ENCODE measurements at places on chromosomes 2 and 18.

- DNase-seq: no peak
These were observed 149.0 kb downstream of the DSEL start for GRCh38 chr18:67367540-67367939.

DNA sequence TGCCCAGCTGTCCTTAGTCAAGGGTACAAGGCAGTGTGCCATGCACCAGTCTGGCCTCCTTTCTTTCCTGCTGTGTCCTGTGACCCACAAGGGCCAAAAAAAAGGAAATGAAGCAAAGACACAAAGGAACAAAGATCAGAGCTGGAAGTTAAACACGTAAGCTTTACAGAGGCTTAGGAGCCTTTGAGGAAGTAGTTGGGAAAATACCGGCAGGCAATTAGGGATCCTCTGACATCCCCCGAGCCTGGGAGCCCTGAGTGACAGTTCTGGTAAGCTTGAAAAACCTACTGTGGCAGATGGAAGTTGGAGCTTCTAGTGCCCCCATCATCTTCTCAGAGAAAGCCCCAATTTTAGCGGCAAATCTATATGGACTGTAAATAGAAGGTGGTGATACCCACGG, 78.5 kb downstream of the SPRED2 start:
- no peak for DNase-seq

GRCh38 chr2:42327125-42327524, 33.9 kb downstream of the COX7A2L start:
- DNase-seq: no peak

GRCh38 chr18:73908323-73908722, 239.3 kb downstream of the FBXO15 start:
- DNase-seq: no peak

- no peak for DNase-seq
These were observed 201.1 kb downstream of the ZNF804A start for GRCh38 chr2:184799379-184799778.

DNA sequence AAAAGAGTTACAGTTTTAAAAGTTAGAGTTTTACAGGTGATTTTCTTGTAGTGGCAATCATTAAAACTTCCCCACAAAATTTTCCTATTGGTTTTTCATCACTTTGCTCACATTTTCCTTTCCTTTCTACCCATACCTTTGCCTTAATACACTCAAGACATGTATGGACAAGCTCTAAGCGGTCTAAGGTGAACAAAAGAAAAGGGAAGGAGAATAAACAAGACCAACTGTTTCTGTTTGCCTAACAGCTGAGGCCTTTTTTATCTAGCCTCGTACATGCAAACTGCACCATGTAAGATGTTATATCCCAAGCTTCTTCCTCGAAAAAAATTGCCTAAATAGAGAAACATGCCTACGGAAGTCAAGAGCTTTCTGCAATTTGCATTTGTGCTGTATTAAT, 33.9 kb upstream of the TBC1D8 start:
- DNase-seq: no peak

DNA sequence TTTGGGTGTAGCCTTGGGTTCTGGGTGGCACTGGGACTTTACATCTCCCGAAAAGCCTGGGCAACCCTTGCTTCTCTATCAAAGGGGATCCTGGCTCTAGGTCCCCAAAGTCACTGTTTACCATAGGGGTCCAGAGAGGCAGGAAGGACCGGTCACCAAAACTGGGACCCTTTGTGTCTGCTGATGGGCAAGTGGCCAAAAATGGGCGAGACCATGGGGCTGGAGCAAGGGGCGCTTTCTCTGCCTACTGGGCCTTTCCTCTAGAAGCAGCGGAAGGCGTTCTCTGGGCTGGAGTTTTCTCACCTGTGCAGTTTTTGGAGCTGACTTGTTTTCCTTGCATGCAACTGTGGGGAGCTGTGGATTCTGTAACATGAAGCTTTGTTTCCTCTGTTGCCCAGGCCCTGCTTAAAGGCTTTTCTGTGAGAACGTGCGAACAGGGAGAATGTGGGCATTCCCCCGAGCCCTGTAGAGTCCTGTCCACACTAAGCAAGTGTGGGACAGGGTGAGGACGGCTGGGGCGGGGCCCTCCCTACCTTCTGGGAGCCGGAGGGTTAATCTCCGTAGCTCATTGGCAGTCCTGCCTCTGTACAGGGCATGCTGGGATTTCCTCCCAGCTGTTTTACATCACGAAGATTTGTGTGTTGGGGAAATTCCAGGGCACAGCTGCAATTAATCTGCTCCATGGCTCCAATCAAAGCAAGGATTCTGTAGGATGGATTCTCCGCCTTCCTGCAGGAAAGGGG, 50.2 kb downstream of the TGOLN2 start:
- no peak for DNase-seq

- no peak for DNase-seq
These were observed 28.2 kb downstream of the TSHZ1 start for GRCh38 chr18:75238786-75239185.

- no peak for DNase-seq
These were observed 73.8 kb upstream of the MGAT4A start for GRCh38 chr2:98804736-98805135.

Data from iPS DF 6.9 (cell line).